Coronary artery (tissue), 2 donors: ENCODE measurements at places on chromosomes 4 and X.

- DNase-seq = no peak
These were observed 1.5 kb upstream of the NSD2 start for GRCh38 chr4:1869530-1870327.

DNA sequence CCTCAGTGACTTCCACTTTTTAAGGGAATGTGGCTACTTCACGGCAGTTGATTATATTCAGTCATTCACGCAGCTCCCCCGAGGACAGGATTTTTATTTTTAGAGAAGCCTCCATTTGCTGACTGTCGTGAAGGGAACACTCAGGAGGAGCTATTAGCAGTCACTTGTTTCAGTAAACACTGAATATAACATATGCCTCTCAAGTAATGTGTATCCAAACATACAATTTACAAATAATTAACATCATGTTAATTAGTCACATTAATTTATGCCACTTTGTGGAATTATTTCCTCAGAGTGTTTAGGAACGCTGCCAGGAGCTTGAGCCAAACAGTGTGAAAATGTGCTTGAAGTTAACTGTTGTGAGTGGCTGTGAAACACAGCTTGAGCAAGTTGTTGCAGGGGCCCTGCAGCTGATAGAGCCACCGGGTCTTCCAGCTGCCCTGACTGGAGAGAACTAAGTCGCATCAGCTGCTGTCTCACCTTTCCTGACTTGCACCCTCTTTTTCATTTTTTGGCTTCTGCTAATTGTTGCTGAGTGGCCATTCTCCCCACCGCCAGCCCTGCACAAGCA lies 245.6 kb downstream of the LDB2 start:
- DNase-seq = no peak

DNA sequence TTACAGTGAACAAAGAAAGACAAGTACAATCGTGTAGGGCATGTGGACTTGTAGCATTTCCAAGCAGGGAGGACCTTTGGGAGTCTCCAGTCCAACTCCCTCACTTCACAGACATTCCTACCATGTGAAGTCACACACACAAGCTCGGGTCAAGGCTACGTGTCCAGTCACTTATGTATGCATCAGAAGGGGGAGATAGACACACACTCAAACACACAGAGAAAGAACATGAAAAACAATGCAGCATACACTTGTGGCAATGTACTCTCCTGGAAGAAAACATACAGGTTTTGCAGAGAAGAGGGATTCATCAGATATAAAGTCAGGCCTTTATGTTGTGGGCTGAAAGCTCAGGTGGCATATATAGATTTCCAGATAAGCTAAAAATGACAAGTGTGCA lies 136.1 kb upstream of the MID1 start:
- DNase-seq = no peak

DNA sequence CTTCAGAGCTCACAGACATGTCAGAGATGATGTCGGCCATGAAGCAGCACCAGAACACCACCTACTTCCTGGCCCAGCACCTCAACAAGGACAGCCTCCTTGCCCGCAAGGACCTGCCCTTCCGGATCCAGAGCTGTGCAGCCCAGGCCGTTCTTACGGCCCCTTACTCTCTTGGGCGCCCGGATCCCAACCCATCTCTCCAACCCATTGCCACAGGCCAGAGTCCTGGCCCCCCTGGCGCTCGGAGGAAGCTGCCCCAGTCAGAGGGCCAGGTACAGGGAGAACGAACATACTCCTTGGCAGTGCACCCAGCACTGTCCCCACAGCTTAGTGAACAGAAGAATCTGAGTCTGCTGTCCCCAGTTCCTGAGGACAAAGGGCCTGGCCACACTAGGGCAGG lies 27.9 kb upstream of the PRPS1 start:
- DNase-seq = no peak

DNA sequence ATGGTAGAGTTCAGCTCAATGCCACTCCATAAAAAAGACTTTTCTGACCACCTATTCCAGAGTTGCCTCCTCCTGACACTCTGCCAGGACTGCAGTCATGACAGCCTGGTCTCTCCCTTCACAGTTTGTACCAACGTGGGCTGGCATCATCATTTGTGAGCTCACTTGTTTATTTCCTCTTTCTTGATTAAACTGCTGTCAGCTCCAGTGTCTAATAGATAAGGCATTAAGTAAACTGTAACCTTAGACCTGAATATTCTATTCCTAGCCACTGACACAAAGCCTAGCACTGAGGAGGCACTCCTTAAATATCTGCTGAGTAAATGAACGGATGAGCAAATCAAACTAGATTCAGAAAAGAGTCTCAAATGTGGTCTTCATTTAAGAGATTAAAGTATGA lies 48.7 kb downstream of the DDX60 start:
- no peak for DNase-seq

GRCh38 chrX:139932073-139932900 lies 566 bp downstream of the ATP11C start:
- peak; percentile 76 for DNase-seq

GRCh38 chrX:118497180-118497818 lies 1.7 kb downstream of the DOCK11 start:
- DNase-seq = no peak

DNA sequence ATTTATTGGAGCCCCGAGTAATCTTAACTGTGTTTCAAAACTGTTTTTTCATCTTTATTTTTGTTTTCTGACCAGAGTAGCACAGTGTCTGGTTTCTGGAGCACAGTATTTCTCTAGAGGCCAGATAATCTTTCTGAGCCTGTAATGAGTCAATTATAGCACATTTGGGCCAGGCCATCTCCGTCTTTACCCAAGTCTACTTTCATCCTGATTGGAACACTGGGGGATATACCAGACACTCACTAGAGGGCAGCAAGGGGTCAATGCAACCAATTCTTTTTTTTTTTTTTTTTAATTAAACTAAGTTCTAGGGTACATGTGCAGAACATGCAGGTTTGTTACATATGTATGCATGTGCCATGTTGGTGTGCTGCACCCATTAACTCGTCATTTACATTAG lies 282.0 kb downstream of the ARHGAP24 start:
- no peak for DNase-seq

GRCh38 chrX:42943051-42943974 lies 165.3 kb upstream of the PPP1R2C start:
- no peak for DNase-seq

- no peak for DNase-seq
These were observed 487 bp downstream of the TBCK start for GRCh38 chr4:106315476-106315967.

DNA sequence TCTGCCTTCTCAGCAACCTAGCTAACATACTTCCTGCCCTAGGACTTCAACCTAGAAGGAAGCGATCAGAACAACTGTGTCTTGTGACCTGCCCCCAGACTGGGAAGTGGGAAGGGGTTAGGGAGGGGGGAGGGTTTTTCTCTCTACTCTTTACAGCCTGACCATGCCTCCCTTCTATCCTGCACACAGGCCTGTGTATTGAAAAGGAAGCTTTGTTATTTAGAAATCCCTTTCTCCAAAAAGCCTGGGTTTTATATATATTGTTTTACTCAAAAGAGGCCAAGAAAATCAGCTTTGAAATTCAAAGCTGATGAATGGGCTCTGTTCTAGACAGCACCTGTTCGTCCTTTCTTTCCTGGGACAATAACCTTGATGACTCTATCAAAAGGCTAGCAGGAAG lies 35.2 kb upstream of the SMS start:
- DNase-seq = no peak

- no peak for DNase-seq
These were observed 587 bp downstream of the CD99 start for GRCh38 chrX:2691543-2692220.

DNA sequence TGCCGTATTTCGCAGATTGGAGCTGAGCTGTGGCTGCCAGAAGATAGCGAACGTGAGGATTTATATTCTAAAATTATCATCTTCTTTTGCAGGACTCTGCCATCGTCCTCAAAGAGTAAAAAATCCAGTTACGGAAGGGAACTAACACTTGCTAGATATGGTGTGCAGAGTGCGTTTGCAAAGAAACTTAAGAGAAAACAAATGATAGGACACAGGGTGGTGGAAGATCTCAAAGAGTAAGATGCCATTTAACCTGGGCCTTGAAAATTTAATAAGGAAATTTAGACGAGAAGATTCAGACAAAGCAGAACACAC lies 566 bp downstream of the LARP7 start:
- DNase-seq = no peak

GRCh38 chr4:111492496-111492895 lies 652.8 kb upstream of the FAM241A start:
- no peak for DNase-seq

- DNase-seq = no peak
These were observed 30.3 kb upstream of the GLRB start for GRCh38 chr4:157045507-157046127.

DNA sequence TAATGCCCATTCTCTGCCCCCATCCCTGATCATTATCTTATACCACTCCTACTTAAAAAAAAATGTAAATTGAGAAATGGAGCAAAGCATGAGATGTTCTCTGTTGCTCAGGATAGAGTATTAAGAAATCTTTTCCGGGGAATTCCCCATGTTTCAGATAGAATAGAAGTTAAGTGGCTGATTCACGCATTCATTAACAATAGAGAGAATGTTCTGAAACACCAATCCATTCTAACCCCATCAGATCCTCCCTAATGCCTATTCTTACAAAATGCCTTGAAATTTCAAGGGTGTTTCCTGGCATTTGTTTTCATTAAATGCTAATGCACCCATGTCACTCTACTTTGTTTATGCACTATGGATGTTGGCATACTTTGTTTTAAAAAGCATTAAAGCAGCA lies 101.1 kb downstream of the AREG start:
- no peak for DNase-seq
